ENCODE measurements at places on chromosomes 6 and 20.

GRCh38 chr6:46291275-46291633 lies 120.5 kb upstream of the ENPP5 start:
- DNase-seq: no peak

DNA sequence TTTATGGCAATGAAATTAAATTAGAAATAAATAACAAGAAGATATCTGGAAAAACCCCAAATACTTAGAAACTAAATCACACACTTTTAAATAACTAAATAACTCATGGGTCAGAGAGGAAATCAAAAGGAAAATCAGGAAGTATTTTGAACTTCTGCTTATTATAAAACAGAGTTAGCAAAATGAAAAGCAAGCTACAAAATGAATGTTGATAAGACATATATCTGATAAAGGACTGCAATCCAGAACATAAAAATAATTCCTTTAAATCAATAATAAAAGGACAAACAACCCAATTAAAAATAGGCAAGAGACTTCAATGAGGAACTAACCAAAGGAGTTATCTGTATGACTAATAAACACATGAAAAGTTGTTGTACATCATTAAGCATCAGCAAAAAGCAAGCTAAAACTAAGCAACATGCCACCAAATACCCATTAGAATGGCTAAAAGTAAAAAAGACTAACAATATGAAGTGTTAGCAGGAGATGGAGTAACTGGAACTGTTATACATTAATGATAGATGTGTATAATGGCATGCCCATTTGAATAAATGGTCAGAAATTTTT lies 38.9 kb upstream of the STMND1 start:
- no peak for DNase-seq

DNA sequence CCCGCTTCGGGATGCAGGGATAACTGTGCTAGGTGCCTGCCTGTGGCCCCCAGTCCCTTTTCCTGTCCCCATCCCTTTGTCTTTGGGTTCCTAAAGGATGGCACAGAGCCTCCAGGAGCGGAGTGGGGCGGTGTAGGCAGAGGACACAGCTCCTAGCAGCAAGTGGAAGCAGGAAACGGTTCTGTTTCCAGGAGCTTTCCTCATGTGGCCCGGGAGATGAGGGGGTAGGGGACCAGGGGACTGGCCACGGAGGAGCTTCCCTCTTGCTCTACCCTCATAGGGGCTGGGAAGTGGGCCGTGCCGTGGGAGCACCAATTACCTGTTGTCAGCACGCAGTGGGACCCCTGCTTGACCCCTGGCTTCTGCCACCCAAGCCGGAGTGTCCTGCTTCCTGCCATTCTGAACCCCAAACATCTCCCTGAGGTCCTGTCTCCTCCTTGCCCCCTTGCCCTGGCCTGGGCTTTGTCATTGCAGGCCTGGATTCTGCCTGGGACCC lies 76.9 kb downstream of the SRC start:
- no peak for DNase-seq

GRCh38 chr20:19552221-19553180 lies 205.6 kb upstream of the RIN2 start:
- no peak for DNase-seq

DNA sequence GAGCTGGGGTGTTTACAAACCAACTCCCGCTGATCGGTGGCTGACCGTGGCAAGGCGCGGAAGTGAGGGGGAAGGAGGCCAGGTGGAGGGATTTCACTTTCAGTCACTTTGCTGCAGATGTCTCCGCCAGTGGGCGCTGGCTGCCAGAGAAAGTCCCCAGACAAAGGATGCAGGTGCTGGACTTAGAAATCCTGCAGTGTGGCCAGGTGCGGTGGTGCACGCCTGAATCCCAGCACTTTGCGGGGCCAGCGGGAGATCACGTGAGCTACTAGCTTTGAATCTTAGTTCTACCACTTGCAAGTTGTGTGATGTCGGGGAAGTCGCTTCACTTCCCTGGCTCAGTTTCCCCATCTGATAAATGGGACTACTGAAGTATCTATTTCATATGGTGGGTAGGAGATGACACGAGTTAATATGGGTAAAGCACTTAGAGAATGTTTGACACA lies 180.4 kb downstream of the ZNF217 start:
- no peak for DNase-seq

GRCh38 chr6:137550535-137550934 lies 56.3 kb upstream of the OLIG3 start:
- DNase-seq: no peak

- DNase-seq: no peak
Observed at GRCh38 chr6:761997-762396, 69.1 kb upstream of the EXOC2 start.

DNA sequence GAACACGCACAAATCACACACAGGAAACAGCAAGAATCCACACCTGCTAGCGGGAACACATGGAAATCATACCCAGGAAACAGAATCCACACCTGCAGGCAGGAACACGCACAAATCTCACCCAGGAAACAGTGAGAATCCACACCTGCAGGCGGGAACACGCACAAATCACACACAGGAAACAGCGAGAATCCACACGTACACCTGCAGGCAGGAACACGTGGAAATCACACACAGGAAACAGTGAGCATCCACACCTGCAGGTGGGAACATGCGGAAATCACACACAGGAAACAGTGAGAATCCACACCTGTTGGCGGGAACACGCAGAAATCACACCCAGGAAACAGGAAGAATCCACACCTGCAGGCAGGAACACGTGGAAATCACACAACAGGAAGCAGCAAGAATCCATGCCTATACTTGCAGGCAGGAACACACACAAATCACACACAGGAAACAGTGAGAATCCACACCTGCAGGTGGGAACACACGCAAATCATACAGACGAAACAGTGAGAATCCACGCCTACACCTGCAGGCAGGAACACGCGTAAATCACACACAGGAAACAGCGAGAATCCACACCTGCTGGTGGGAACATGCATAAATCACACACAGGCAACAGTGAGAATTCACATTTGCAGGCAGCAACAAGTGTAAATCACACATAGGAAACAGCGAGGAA lies 108.6 kb downstream of the DLL1 start:
- DNase-seq: no peak

DNA sequence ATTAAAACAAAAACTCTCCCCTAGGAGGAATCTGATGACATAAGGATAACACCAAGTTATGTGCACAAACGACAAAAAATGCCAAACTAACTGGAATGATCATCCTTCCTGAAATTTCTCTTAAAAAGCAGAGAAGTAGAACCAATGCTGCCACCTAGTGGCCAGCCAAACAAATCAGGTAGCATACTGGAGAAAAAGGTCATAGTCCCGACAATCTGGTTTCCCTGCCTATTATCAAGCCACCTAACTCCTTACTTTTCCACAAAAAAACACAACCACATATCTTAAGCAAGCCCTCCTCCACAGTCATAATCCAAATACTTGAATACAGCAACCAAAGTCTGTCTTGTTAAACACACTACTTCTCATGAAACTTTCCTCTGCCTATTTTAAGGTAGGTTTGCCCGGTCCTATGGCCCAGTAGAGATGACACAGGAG lies 5.3 kb downstream of the OARD1 start:
- DNase-seq: peak; percentile 70

- DNase-seq: no peak
Observed at GRCh38 chr20:1870792-1871550, 24.2 kb upstream of the SIRPA start.

Measured in ACHN (cell line).